ENCODE measurements at places on chromosomes 1 and 21.
A peak's percentile ranks its signal among the peaks of the same experiment; 100 is the strongest.

- DNase-seq = no peak
These were observed 9.5 kb upstream of the SLC19A2 start for GRCh38 chr1:169495046-169495775.

- DNase-seq = no peak
These were observed 9.0 kb upstream of the ELOVL1 start for GRCh38 chr1:43376723-43377235.

DNA sequence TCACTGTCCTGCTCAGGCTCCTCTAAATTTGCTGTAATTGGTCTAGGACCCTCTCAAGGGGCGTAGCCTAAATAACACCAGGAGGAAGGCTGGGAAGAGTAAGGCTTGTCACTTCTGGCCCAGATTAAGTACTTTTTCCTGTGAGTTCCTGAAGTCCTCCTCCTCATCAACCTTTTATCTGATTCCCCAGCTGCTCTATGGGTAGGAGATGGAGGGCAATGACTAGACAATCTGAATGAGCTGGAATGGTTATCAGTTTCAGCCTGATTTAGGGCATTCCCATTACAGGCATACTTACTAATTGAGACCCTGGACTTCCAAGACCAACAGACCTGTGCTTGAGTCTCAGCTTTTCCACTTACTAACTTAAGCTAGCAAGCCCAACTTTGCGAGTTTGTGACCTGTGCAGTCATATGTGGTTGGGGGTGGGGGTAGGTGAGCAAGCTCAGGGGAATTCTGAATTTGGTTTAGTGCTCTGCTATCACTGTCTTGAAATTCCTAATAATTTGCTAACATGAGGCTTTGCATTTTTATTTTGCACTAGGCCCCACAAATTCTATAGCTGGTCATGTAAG lies 18.0 kb upstream of the FGGY start:
- no peak for DNase-seq

GRCh38 chr1:206782448-206782847 lies 10.2 kb upstream of the IL10 start:
- DNase-seq = no peak

DNA sequence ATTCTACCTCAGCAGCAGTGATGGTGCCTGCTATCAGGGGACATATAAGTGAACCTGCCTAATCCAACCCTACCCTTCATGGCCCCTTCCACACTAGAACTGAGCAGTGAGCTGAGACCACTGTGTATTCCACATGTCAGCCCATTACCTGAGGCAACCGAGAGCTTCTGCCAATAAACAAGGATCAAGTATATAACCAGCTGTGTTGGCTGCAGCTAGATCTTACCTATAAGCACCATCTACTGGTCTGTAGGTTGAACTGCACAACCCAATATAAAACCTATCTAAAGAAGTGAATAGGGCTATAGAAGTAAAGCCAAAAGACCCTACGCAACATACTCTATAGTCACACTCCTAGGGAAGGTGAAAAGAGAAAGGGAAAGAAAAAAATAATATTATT lies 376.9 kb downstream of the HHIPL2 start:
- DNase-seq = peak; percentile 9

GRCh38 chr1:33903210-33903589 lies 39.3 kb downstream of the HMGB4 start:
- DNase-seq = no peak

DNA sequence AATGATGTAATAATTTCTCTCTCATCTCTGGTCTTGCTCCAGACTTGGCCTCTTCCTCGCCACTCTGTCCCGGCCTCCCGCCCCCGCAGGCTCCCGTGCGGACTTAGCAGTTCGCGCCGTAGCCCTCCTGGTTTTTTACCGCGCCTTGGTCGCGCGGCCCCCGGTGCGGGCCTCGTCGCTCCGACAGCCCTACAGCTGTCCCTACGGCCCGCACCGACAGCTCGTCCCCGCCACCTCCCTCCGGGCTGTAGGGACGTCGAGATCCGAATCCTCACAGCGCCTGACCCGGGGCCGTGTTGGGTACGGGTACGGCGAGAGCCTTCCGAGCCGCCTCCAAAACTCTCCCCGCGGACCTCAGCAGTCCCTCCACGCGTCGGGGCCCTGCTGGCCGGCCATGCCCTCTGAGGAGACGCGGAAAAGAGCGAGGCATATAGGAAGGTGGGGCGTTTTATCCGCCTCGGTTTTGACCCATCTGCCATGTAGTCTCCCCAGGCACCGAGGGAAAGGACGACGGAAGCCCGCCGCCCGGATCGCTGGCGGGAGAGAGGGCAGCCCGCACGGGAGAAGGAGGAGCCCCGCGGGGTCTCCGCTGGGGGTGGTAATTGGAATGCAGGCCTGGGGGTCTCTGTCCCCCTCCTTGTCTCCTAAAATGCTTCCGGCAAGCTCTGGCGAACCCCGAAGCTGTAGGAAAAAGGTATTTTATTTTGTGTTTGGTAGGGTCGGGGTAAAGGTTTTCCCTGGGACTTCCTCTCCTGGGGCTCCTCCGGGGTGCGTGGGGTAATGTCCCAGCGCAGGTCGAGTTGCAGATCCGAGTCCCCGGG lies 3.3 kb downstream of the LHX4 start:
- no peak for DNase-seq

GRCh38 chr21:31675318-31675717 lies 15.8 kb downstream of the SOD1 start:
- DNase-seq = no peak

GRCh38 chr1:8184301-8184700 lies 133.6 kb upstream of the SLC45A1 start:
- DNase-seq = no peak

GRCh38 chr1:188642704-188643103 lies 1814.0 kb downstream of the PLA2G4A start:
- no peak for DNase-seq

DNA sequence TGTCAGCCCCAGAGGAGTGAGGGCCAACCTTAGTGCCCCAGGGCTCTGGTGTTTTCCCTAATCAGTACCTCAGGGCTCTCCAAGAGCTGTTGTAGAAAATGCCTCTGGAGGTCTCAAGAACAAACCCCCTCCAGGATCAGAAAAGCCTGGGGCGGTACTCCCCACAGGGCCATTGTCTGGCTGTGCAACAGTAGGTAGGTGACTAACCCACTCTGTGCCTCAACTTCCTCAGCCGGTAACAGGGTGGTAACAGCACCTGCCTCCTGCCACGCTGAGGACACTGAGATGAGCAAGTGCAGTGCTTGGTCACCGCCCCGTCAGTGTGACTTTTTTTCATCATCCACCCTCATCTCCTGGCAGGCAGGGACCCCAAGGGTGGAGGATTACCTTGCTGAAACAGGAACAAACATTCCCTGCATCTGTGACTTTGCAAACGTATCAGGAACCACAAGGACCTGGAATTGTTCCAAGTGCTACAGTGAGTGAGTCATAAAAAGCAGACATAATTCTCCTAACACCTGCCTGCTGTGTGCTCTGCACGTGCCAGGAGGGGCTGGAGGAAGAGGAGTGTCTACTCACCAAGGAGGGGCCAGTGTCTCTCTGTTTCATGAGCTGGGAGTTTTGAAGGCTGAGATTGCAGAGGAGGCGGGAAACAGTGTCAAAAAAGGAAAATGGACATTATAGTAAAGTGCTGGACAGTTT lies 440.8 kb downstream of the NPHP4 start:
- DNase-seq = no peak

- no peak for DNase-seq
These were observed 44.8 kb downstream of the CASZ1 start for GRCh38 chr1:10751561-10752085.

- DNase-seq = no peak
These were observed 7.5 kb upstream of the CSRP1 start for GRCh38 chr1:201514466-201514865.

DNA sequence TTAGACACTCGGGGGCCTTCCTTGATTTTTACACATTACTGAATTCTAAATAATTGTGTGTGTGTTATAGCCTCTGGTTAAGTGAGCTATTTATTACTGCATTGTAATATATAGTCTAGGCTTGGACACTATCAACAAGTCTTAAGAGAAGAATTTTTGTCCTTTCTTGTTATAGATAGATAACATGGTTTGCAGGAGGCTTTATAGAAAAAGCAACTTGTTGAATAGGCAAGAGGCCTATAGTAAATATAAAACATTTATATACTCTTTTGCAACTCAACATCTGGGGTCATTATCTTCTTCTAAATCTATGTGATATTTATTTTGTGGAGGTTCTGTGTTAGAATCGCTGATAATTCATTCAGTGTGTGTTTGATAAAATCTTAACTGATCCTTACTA lies 293.8 kb downstream of the NFIA start:
- DNase-seq = no peak

DNA sequence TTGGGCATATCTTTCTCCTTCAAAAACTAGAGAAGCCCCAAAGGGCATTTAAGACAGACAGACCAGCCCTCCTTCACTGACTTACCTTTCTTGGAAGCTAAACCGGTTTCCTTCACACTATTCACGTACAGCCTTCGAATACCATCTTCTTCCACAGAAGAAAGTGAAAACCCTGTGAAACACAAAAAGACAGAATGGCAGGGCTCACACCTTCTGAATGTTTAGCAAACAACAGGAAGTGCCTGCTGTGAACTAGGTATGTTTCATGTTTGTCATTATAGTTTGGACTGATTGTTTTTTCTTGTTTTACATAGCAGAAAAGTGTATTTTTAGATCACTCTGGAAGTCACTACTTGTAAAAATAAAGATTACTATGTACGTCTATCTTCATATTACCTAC lies 148.6 kb upstream of the KRTAP19-8 start:
- peak; percentile 51 for DNase-seq

- peak; percentile 55 for DNase-seq
These were observed at the start of gene SCCPDH for GRCh38 chr1:246724016-246724730. Gene SCCPDH, plus strand, starts transcription at chr1:246724409. Its CDS starts 14 bp downstream, at chr1:246724423.

DNA sequence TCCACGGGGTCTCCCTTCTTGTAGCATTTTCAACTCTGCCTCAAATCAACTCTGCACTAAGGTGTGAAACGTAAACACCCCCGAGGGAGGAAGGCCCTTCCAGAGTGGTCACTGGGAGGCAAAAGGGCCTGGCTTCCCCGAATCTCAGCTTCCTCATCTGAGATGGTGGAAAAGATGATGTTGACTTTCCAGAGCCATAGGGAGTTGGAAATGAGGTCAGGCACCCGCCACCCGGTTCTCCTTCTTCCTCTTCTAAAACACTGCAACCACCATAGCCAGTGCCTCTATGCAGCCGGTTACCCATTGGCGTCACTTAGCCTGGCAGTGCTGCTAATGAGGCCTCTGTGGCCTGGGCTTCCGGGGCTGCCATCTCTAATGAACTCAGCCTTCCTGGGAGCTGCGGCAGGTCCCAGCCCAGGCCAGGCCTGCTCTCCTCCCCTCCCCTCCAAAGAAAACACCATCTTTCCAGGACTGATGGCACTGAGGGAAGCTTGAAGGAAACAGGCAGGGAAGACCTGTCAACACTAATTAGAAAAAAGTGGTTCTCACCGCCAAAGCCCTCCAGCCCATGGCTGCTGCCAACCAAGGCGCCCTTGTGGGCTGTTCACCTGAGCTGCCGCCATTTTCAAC lies 175.0 kb downstream of the KAZN start:
- DNase-seq = no peak

DNA sequence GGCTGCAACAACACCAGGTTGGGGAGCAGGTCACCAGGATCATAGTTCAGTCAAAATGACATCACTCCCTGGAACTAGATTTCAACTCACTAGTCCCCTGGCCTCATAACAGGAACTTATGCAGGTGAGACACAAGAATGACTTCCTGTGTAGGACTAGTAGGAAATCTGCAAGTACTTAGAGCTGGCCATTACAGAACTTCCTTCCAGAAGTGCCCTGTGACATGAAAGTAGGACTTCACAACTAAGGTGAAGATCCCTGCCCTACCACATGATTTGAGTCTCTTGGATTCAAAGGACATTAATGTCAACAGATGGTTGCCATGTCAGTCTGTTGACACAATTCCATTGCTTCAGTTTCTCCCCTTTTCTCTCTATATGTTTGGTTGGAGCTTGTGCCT lies 223.1 kb downstream of the RPS6KC1 start:
- no peak for DNase-seq

DNA sequence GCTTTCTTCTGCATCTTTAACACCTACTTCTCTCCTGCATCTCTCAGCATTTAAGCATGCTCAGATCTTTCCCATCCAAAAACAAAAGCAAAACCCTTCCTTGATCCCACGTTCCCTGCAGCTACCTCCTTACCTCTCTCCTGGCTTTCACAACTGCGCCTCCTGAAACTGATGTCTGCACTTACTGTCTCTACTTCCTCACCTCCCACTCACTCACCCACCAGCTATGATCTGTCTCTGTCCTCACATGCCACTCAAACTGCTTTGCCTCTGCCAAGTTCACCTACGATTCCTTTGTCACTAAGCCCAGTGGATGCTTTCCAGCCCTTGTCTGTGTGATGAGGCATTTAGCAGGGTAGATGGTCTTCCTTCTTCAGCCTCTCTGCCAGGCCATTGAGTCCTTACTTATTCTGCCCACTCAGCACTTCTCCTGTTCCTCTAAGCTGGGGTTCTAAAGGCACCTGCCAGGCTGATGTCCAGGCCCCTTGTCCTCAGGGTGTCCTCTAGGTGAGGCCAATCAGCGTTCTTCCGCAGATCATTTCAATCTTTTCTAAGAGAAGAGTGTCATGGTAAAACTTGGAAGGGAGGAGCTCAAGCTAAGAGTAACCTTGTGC lies 10.0 kb upstream of the GJB3 start:
- DNase-seq = no peak

DNA sequence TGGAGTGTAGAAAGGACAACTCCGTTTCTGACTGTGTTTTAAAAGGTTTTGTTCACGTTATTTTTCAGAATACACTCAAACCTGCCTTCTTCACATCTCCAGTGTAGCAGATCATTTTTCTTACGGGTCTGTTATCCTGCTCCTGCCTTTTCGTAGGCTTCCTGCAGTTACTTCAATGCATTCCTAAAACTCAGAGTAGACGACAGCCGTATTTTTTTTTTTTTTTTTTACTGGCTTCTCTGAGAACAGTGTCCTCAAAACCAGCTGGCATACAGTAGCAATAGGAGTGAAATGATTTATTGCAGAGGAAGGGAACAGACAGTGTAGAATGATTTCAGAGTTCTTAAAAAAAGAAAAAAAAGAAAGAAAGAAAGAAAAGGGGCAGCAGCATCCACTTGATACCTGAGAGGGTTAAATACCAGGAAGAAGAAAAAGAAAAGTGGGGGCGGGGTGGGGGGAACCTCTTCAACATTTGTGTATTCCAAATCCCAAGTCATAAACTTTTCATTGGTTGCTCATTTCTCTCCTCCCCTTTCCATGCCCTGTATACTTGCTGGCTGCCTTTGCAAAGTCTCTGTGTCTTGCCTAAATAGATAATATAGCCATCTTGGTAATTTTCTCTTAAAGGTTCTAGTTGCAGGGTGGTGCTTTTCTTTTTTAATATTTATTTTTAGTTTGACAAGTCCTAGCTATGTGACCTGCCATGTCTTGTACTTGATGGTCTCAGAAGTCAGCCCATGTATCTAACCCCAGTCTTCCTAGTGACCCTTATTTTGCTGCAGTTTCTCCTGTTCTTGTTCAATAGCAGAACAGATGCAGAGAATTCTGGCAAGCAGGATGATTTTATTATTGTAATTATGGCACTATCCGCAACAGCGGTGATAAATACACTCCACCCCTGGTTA lies 2.8 kb downstream of the TGFB2 start:
- DNase-seq = no peak

DNA sequence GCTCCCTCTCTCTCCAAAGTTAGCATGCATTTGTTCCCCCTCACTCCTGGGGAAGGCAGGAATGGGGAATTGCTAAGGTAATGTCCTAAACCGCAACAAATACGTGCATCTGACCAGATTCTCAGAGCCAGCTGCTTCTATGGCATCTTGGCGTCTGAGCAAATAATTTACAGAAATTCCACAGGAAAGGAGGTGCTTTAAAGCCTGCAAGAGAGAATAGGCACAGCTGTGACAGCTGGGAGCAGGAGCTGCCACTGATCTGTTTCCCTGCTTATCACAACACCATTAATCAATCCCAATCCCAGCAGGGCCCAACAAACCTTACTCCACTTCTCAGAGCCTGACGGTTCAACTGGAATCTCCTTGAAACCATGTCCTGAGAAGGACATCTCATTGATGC lies 83.5 kb upstream of the ZNF281 start:
- no peak for DNase-seq
